ENCODE measurements at places on chromosomes 16 and 17. TPM values are rescaled to one million over a fixed set of nuclear protein-coding genes. Genes with fewer than 3 reads are reported as not detected.

Gene MAPT
- 0.09 TPM for total RNA-seq

Gene LLGL1
- 35.6 TPM for total RNA-seq

Gene ANKRD40CL
- total RNA-seq = not detected

Gene VTN
- total RNA-seq = 0.38 TPM

Gene PRPF8
- total RNA-seq = 104 TPM

Gene KRTAP1-1
- total RNA-seq = not detected

Gene SLC43A2
- 25.5 TPM for total RNA-seq

Gene ZG16B
- total RNA-seq = 0.09 TPM

Gene RPS6KB1
- 17.6 TPM for total RNA-seq

Gene CCL17
- not detected for total RNA-seq

Gene MT1M
- 5.2 TPM for total RNA-seq

Gene COPZ2
- 5.3 TPM for total RNA-seq

Gene ZP2
- not detected for total RNA-seq

Gene KLHL10
- total RNA-seq = not detected

Gene PHOSPHO1
- total RNA-seq = 0.19 TPM

Gene C16orf92
- not detected for total RNA-seq

Gene WFDC1
- not detected for total RNA-seq
